ENCODE measurements at places on chromosomes 6 and 20.

GRCh38 chr6:22141241-22141745, 155.5 kb downstream of the PRL start:
- DNase-seq = no peak

DNA sequence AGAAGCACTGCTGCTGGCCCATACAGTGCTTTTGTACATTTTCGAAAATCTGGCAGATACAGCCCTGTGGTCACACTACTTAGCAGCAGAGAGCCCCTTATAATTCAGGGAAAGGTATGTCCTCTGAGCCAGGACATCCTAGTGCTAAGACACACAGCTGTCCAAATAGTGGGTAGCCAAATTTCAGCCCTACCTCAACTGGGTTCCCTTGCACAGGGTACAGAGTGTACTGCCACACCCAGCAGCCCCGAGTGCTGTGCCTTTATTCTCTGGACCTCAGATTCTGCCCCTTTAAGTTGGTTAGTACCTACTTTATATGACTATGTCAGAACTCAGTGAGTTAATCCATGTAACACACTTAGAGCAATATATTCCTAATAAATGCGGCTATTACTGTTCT, 47.6 kb downstream of the PRPH2 start:
- no peak for DNase-seq

DNA sequence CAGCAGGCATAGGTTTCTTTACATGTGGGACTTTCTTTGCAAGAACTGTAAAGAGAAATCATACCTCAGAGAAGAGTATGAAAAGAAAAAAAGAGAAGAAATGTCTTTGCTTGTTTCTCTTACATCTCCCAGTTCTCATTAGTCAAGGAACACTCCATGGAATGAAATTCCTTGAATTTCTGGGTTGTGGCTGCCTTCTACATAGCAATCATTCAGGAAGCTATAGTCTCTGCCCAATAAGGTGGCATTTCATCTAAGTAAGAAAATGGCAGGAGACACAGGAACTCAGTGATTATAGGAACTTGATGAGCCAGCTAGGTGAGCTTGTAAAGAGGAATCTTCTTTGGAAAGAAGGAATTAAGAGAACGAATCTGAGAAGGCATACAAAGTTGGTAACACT, 197.0 kb upstream of the FKBP1C start:
- DNase-seq = no peak

DNA sequence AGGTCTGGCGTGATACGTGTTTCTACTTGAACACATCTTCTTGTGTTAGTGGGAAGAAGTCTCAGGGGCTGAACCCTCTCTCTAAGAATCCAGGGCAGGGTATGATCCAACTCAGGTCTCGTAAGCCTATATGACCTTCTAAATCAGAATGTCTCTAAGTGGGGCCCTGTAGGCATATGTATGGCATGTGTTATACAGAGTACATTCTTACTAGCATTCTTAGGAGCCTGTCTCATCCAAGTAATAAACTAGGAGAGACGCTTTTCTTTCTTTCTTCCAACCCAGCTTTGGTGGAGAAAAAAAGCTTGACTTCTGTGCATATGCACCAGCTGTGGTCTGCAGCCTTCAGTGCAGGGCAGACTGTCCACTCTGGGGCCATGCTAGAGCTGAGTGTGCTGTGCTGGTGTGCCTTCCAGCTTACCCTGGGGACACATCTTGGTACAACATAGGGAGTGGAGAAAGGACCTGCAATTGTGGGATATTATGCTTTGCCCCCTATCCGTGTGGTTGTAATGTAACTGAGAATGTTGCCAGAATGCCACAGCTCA, 47.3 kb downstream of the L3MBTL3 start:
- DNase-seq = no peak

GRCh38 chr6:79724816-79725215, 93.7 kb downstream of the SH3BGRL2 start:
- DNase-seq = no peak

DNA sequence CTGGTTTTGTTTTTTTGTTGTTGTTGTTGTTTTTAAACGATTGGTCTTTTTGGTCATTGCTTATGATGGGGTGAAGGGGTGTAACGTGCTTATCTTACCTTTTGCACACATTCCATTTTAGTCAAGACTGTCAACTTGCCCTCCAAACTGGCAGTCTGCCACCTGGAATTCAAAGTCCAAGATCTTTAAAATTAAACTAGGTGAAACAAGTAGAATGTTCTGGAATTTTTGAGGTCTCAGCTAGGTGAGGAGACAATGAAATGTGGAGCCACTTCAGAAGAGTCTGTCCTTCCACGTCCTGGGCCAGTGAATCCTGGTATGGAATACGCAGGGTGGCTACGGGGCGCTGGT, 344.6 kb downstream of the ZFAND3 start:
- no peak for DNase-seq

DNA sequence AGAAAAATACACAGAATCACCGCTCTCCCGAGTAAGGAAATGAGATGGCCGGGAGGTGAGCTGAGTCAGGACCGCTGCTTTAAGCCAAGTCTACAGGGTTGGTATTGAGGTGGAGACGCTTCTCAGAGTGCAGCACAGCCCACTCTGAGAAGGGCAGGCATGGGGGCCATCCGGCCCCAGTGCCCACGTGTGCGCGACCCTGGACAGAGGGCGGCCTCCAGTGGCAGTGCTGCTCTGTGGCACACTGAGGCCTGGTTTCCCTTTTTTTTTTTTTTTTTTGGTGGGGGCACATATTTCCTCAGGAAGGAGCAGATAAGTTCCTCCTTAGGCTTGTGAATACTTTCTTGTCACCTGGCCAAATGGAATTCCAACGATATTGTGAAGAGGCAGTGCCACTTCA, 88.8 kb downstream of the FOXC1 start:
- DNase-seq = no peak

DNA sequence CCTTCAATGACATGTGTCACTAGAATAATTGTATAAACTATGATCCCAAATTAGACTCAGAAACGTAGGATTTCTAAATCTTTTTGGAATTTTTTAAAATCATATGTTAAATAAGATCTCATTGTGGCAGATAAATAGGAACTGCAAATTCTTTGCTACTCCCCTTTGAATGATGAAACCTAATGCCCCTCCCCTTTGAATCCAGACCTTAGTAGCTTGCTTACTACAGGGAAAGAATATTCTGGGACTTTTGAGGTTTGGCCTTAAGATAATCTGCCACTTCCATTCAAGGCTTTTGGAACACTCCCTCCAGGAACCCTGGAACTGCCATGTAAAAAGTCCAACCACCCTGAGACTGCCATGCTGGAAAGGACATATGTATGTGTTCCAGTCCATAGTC, 7.1 kb downstream of the TDP2 start:
- DNase-seq = no peak

GRCh38 chr6:15461127-15461944, 201.5 kb downstream of the DTNBP1 start:
- DNase-seq = no peak

DNA sequence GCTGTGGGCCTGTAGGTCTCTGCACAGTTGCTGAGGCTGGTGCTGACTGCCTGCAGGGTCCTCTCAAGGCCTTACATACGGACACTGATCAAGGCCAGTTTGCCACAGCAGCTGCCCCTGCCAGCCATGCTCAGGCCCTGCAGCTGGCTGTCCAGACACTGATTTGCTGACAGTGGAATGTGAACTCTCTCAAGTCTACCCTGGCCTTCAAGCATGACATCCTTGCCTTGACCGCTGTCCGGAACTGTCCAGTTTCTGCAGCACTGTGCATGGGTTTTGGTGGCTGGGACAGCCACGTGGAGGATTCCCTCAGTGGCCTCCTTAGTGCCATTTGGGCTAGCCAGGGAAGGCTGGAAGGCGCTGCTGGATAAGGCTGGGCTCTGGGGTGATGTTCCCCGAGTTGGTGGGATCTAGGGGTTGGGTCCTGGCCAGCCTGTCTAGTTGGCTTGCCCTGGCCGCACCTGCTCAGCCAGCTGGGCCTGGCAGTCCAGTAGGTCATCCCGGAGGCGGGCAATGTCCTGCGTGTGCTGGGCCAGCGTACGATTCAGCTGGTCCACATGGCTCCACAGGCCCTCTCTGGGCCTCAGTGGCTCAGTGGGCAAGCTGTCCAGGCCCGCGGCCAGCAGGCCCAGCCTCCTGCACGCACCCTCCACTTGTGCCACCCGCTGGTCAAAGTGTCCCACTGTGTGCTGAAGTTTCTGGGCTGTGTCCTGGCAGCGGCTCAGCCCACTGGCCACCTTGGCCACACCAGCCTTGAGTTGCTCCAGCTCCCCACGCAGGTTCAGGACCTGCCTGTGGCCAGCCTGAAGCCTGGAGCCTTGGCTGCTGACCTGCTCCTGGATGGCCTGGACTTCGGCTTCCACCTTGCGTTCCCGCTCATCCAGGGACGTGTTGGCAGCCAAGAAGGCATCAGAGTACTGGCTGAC, 5.5 kb downstream of the EMILIN3 start:
- DNase-seq = no peak

DNA sequence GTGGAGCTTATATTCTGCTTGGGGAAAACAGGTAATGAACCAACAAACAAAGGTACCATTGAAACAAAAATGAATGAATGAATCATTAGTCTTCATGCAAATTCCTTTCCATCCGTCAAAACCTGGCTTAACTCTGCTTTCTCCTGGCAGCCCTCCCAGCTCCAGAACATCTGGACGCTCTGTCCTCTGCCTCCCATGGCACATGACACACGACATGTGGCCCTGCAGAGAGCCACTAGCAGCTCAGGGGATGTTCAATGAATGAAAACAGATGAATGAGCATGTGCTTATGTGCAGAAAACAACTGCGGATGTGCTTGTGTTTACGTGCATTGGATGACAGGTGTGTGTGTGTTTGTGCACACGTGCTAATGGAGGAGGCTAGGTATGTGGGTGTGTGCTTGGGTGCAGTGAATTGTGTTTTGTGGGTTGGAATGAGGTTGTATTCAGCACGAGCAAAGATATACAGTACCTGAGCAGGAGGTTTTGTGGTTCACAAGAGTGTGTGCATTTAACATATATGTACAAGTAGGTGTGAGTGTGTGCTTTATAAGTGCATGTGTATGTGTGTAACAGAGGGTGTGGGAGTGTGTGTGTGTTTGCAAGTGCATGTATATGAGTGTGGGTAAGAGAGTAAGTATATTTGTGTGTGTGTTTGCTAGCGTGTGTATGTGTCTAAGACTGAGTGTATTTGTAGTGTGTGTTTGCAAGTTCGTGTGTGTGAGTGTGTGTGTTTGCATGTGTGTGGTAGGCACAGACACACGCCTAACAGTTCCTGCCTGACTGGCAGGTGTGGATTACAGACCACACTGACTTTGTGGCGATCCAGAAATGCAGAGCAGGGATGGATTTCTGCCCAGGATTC, 374.1 kb upstream of the SULF2 start:
- no peak for DNase-seq

DNA sequence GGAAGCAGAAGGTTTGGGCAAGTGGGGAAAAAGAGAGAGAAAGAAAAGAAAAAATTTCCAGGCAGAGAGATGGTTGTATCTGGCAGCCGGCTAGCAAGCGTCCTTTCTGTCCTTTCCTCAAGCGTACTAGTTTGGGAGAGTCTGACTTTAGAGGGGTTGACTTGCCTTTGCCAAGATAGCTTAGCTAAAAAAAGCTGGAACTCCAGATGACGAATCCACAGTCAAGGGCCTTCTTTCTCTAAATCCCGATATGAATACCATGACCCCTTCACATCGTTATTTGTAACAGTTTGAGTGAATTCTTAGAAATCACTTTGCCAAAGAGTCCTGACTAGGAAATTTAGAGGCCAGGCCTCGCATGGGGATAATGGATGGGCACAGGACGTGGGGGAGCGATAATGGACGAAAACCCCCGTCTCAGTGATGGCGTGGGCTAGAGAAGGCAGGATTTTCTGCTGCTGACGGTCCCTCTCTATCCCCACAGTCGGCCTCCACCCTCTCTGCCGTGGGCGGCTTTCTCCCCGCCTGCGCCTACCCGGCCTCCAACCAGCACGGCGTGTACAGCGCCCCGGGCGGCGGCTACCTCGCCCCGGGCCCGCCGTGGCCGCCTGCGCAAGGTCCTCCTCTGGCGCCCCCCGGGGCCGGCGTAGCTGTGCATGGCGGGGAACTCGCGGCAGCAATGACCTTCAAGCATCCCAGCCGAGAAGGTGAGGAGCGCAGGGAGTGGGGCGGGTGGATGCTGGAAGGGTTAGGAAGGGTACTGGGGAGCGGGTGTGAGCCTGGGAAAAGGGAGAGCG, 3.5 kb downstream of the PAX1 start:
- DNase-seq = no peak

DNA sequence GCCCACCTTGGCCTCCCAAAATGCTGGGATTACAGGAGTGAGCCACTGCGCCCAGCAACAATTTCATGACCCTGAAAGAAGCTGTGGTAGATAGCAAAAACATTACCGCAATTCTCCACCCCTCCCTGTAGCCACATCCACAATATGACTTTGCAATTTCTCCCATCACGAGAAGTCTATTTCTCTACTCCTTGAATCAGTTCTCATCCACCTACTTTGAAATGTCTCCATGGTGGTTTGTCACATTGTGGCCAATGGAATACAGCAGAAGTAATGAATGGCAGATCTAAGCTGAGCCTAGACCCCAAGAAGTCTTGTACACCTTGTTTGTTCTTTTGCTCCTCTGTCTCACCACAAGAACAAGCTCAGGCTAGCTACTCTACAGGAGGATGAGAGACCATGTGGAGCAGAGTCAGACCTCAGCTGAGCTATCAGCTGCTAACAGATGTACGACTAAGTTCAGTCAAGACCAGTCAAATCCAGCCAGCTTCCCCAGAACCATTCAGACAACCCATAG, 6.3 kb downstream of the OXT start:
- no peak for DNase-seq

- no peak for DNase-seq
Measured at GRCh38 chr6:42392833-42393232, 58.9 kb downstream of the TRERF1 start.

DNA sequence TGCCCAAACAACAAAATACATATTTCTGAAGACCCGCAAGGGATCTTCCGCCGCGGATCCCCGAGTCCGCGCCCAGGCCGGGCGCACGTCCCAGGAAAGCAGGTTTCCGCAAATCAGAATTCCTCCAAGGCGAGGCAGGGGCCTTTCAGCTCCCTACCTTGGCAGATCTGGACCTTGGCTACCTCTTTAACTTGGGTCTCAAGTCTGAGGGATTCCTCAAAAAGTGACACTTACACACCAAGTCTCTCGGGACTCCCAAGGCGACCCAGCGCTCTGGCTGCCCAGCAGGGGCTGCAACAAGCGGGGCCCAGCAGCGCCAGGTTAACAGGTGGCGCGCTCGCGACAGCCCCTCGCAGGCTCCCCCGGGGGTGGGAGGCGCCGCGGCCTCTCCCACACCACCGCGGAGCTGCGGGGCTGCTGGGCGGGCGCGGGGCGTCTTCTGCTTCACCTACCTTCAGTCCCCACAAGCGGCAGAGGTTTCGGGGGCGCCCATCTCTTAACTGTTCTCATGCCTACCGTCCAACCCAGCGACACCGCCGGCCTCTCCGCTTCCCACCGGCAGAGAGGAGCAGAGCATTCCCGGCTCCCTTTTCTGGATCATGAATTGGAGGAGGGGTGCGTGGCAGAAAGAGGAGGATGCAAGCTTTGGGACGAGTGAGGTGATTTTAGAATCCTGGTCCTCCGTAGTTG, 414 bp downstream of the SIM1 start:
- no peak for DNase-seq

GRCh38 chr6:153058291-153058690, 55.8 kb upstream of the MTRF1L start:
- no peak for DNase-seq

Measured in stimulated activated CD8-positive, alpha-beta memory T cell treated with anti-CD3 and anti-CD28 coated beads, Interleukin-15, amount 100 ng/mL, for 1 hour (primary cell).